ENCODE measurements at places on chromosomes 13 and 19. TPM values are rescaled to one million over a fixed set of nuclear protein-coding genes. Genes with fewer than 3 reads are reported as not detected.

The AP3D1 gene
- total RNA-seq = 71.8 TPM

The THSD8 gene
- 1.7 TPM for total RNA-seq

The GDF15 gene
- total RNA-seq = 0.46 TPM

The ATP8B3 gene
- 0.68 TPM for total RNA-seq

The WIZ gene
- total RNA-seq = 31.3 TPM

The KANK3 gene
- total RNA-seq = 20.5 TPM

All from Right ventricle myocardium inferior (tissue), 1 donor.